Activated CD4-positive, CD25-positive, alpha-beta regulatory T cell treated with anti-CD3 and anti-CD28 coated beads, Interleukin-2, amount 50 U/mL, for 16 hours (primary cell): ENCODE measurements at places on chromosomes 3 and 15.

- no peak for DNase-seq
Measured at GRCh38 chr3:56771376-56771775, 30.4 kb downstream of the ARHGEF3 start.

- no peak for DNase-seq
Measured at GRCh38 chr15:33788906-33789540, 179.3 kb upstream of the CHRM5 start.

DNA sequence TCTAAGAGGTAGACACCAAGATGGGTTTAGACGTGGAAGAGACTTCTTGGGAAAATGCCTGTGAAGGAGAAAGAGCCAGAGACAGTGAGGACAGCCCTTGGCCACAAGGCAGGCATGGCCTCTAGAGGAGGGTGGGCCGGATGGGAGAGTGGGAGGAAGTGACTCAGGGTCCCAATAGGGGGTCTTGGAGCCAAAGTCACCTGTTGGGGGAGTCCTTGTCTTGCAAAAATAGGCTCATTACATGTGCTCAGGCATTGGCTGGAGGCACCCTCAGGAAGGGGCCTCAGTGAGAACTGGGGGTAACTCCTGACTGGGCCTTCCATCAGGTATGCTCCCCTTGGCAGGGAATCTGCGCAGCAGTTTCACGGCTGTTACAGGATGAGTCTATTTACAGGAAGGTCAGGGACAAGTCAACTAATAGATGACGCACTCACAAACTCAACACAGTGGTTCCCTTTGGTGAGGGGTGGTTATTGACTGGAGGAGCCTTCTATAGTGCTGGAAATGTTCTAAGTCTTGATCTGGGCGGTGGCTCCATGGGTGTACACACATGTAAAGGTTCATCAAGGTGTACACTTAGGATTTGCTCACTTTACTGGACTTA is 259.6 kb downstream of the XXYLT1 start:
- DNase-seq, result no peak

DNA sequence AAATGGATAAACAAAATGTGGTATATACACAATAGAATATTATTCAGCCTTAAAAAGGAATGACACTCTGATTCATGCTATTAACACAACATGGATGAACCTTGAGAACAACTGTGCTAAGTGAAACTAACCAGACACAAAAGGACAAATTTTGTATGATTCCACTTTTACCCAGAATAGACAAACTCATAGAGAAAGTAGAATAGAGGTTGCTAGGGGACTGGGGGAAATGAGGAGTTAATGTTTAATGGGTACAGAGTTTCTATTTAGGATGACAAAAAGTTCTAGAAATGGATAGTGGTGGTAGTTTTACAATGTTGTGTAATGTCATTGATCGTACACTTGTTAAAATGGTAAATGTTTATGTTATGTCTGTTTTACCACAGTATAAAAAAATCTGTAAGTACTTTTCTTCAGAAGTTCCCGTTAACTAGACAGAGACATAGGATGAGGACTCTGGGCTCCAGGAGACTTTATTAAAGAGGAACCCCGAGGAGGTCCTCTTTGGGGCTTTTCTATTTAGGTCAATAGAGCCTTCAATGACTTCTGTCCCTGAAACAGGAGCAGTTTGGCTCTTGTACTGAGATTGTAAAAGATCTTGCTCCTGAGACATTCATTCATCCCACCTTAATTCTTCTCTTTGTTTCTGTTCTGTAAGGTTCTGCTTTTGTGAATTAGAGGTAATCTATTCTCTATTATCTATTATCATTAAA is 24.5 kb downstream of the ABHD6 start:
- no peak for DNase-seq

- DNase-seq, result no peak
Measured at GRCh38 chr3:59660376-59660775, 610.6 kb upstream of the CFAP20DC start.

DNA sequence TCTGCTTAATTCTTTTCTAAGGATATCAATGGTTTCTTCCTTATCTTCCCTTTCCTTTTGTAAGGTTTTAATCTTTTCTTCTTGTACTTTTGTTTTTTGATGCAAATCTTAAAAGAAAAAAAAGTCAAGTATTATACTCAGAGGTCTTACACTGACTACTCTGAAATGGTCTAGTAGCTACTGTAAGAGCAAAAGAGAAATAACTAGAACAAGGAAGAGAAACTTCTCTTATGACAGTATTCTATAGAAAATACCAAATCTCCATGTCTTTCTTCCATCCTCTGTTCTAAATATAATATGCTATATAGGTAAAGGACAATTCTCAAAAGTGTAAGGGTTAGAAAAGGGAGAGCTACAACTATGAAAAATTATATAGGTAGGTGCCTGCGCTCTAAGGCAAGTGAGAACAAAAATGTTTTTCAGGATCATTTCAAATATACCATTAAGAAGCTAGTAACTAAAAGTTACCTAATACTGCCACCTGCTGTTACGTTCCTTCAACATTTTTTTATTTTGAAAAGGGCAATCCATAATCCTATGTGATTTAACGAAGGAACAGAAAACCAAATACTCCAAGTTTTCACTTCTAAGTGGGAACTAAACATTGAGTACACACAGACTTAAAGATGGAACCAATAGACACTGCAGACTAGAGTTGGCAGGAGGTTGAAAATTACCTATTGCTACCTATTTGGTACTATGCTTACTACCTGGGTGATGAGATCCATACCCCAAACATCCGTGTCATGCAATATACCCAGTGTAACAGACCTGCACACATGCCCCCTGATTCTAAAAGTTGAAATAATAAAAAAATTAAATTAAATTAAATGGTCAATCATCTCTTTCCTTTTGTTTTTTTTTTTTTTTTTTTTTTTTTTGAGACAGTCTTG is 36.7 kb downstream of the CIP2A start:
- no peak for DNase-seq

DNA sequence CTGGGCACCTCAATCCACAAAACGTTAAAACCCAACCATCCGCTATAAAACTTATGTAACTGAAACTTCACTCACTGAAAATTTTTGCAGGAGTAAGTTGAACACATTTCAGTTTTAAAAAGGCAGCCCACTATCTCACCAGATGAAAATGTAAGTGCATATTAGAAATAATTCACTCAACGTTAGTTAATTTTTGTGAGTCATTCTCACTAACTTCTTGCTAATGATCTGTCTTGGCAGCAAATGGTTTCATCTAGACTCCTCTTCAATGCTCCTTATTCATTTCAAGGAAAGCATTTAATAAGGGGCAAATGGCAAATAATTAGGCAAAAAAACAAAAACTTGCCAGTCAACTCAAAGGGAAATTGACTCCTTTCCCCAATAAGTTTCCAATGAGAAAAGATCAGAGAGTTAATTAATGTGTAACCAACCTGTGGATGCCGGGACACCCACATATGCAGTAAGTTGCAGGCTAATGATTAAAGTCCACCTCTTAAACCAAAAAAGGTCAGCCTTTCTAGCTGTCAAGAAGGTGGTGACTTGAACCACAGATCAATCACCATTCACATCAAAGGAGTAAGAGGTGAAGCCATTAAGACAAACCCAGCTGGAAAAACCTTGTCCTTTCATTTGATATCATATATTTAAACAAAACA is 22.9 kb upstream of the PRICKLE2 start:
- DNase-seq, result no peak

DNA sequence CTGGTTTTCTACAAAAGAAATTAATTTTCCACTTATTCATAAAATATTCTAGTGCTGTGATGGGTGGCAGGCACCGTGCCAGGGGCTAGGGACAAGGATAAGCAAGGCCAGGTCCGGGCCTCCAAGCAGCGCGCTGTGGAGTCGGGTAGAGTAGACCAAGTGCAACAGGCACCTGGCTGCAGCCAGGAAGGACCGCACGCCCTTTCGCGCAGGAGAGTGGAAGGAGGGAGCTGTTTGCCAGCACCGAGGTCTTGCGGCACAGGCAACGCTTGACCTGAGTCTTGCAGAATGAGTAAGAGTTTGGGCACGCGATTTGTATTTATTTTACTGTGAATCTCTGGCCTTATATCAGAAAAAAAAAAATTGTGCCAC is at the start of gene CASR:
Gene CASR, plus strand, starts transcription at position 148 of the 372 bp plus-strand sequence. CDS start 70,522 bp downstream, outside the sequence.
- DNase-seq, result no peak

DNA sequence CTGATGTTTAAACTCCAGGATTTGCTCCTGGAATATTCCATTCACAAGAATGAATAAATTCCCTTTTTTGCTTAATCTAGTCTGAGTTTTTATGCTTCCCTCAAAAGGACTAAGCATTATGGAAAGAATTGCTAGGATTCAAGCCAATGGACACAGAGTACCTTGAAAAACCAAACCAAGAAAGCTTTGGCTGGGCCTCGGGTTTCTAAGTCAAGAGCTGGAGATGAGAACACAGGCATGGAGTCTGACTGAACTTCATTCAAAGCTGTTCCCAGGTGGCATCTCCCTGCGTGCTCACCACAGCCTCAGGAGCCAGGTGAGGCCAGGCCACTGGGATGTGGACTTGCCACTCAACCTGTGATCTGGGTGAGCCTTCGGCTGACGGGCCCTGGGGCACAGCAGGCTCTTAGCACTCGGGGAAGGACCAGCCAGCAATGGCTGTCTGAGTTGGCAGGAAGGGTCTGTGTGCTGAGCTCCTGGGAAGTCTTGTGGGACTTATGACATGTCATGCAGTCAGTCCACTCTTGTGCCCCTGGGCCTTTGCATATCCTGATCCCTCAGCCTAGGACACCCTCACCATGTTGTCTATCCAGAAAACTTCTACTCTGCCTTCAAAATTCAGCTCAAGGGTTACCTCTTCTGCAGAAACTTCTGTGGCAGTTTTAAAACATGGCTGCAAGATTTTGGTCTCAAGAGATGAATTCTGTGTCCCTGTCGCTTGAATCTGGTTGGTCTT is 21.8 kb downstream of the CRABP1 start:
- no peak for DNase-seq

DNA sequence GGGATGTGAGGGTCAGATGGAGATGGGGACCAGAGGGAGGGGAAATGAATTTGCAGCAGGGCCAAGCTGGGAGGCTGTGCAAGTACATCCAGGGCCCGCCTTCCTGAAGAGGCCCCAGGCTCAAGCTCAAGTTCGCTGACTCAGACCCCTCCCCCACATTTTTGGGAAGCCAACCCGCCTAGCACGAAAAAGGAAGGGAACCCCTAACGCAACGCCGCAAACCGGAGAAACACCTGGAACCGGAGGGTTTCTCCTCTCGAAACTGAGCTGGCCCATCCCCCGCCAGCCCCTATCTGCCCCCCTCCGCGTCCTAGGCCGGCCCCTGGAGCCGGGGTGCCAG is 624 bp downstream of the AP3B2 start:
- no peak for DNase-seq

DNA sequence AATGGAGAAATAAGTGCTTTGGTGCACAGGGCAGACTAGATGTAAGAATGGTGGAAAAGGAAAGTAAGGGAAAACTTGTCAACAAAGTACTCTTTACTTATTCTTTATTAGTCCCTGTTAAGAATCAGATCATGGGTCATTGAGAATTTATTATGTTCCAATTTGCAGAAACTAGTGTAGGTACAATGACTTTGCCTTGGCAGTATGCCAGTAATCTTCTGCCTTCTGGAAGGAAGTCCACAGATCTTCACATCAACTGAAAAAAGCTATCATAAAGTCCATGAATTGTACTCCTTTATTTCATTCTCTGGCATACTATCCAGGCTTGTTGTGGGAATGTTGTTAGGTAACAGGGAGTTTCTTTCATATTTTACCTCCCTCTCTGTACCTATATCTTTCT is 88.2 kb upstream of the FLNB start:
- no peak for DNase-seq

DNA sequence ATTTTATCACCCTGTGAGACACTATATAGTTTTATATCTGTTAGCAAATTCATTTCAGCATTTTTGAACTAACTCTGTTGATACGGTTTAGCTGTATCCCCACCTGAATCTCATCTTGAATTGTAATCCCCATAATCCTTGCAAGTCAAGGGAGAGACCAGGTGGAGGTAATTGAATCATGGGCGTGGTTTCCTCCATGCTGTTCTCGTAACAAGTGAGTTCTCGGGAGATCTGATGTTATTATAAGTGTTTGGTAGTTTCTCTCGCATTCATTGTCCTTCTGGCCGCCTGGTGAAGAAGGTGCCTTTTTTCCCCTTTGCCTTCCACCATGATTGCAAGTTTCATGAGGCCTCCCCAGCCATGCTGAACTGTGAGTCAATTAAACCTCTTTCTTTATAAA is 53.2 kb upstream of the TMC3 start:
- DNase-seq, result no peak

DNA sequence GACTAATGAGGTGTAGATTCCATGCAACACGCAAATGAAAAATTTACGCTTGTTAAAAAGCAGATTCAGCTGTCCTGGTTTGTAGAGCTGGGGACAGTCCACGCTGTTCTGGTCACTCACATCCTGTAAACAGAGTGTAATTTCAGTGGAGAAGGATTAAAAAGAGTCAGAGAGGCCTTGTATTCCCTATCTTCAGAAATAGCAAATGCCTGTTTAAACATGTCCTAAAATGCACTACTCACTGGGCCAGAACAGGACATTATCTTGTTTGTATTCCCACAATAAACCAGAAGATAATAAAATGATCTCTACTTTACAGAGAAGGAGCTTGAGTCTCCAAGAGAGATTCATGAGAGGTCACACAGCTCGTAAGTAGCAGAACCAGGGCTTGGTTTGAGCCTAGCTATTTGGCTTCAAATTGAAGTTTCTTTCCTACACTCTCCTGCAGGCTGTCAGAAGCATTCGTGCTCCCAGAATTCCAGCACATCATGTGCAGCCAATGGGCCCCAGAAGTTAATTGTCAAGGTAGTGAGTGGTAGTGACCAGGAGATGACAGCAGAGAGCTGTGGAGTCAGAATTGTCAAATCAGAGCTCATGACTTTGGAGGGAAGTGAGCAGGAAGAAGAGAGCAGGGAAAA is 242.5 kb downstream of the ATP8B4 start:
- DNase-seq, result no peak

DNA sequence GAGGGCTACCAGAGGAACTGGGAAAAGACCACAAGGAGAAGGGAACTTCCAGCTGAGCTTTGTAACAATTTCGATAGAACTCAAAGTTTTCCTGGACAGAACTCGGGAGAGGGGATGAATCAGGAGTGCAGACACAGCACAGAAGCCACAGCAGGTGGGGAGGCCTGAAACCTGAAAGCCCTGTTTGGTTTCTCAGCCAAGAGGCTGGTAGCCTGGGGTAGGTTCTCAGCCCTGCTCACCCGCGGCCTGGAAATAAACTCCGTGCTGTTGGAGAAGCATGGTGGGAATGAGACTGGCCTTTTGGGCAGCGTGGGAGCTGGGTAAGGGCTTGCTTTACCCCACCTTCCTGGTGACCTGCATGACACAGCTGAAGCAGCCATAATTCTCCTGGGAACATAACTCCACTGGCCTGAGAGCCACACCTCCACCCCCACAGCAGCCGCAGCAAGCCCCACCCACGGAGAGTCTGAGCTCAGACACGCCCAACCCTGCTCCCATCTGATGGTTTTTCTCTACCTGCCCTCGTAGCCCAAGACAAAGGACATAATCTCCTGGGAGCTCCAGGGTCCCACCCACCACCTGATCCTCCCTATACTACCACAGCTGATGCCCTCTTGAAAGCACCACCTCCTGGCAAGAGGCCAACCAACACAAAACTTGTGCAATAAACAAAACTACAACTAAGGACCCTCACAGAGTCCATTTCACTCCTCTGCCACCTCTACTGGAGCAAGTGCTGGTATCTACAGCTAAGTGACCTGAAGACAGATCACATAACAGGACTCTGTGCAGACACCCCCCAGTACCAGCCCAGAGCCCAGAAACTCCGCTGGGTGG is 52.5 kb upstream of the CHRM5 start:
- no peak for DNase-seq
